ENCODE measurements at places on chromosomes 6 and 20.

DNA sequence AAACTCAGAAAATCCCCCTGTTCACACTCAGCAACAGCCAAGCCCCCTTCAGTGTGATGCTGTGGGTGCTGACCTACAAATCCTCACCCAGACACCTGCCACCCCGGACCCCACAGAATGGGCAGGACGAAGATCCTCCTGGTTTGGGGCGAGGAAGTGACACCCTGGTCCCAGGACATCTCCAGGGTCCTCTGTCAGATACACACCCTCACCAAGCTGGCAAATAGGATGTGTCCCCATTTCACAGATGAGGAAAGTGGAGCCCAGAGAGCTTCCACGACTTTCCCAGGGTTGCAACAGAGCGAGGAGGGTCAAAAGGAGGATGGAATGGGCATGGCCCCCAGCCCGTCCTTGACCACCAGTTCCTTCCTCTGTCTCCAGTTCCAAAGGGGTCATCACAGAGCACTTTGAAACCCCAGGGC, 92.0 kb upstream of the AFDN start:
- DNase-seq: no peak

DNA sequence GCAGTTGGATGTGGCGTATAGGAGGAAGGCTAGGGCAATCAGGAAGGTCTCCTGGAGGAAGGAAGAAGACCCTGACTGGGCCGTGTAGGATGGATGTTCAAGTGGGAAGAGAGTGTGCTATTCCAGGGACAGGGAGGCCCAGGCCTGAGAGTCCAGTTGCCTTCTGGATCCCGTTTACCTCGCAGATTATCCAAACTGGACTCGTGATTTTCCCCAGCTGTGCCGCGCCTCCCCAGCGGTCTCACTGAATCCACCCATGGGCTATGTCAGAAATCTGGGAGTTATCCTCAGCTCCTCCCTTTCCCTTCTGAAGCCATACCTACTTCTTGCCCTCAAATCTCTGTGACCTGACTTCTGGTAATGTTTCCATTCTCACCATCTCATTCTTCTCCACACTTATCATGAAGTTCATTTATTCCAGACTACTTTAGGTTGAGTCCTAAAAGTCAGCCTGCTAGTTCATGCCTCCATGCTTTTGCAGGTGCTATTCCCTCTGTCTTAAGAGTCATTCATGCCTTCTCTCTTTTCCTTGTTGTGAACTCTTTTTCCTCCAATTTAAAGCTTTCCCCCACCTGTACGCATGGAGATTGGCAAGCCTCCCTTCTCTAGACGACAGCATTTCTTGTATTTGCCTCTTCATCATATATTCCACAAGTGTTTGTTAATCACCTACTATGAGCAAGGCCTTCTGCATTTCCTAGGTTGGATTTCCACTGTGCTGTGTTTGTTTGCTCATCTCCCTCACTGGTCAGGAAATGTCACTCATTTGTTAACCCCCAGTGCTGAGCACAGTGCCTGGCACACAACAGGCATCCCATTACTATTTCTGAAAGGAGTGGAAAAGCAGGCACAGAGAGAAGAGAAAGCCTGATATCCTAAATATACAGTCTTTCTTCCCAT, 2.7 kb downstream of the SDCBP2 start:
- DNase-seq: no peak

DNA sequence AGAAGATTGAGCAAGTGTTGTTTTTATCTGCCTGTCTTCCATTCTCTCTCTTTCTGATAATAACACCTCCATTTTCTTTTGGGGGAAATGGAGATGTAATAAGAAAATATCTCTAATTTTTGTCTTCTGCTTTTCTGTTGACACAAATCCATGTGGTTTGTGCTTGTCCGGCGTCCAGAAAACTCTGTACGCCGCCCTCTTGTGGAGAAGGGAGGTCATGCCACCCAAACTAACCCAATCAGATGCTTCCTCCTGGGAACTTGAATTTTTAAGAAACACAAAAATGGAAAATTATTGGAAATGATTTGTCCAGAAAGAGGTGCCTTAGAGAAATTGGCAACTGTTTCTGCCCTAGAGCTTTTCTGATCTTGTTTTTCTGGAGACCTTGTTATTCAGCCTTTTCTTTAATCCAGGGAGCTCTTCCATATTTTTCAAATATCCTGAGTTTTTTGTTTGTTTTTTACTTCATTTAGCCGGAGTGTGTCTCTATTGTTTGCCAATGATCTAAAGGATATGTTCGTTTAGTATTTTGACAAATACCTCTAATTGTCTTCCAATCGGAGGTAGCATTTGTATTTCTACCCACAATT, 17.8 kb upstream of the FNDC1 start:
- peak; percentile 24 for DNase-seq

- no peak for DNase-seq
These were observed 470.6 kb downstream of the MAFB start for GRCh38 chr20:40218316-40218969.

DNA sequence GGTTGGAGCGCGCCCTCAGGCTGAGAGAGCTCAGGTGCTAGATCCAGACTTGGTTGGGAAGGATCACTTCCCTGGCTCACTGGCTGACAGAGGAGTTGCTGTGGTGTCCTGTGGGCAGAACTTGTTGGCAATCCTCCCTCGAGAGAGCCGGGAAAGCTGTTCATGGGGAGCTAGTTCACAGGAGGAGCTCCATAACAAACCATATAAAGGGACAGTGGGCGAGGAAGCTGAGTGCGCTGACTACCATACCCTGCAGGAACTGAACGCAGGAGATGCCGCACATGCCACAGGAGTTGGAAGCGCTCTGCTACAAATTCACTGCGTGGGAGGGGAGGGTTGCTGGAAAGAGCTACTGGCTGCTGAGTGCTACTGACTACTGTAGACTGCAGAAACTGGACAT, 243.2 kb downstream of the OGFRL1 start:
- no peak for DNase-seq

Measured in stimulated activated CD4-positive, alpha-beta T cell treated with anti-CD3 and anti-CD28 coated beads, Interleukin-4, amount 100 ng/mL, for 4 hours (primary cell).